Stimulated activated CD8-positive, alpha-beta memory T cell treated with anti-CD3 and anti-CD28 coated beads, Interleukin-7, amount 100 ng/mL, for 24 hours (primary cell): ENCODE measurements at places on chromosomes 3 and 15.

DNA sequence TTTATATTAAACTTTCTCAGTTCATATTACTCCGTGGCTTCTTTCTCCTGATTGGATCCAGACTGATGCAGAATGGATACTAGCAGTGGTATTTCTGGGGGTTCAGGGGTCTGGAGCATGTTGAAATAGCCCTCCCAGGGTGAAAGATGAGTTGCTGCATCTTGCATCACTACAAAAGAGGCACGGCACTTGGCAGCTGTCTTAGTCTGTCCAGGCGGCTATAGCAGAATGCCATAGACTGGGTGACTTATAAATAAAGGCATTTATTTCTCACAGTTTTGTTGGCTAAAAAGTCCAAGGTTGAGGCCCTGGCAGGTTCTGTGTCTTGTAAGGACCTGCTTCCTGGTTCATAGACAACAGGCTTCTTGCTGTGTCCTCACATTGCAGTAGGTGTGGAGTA, 660 bp upstream of the BCL2L10 start:
- DNase-seq, result no peak

GRCh38 chr15:97992823-97993222, 32.3 kb downstream of the ARRDC4 start:
- DNase-seq, result no peak

- DNase-seq, result no peak
Measured at GRCh38 chr3:169602482-169602881, 61.0 kb downstream of the MECOM start.

DNA sequence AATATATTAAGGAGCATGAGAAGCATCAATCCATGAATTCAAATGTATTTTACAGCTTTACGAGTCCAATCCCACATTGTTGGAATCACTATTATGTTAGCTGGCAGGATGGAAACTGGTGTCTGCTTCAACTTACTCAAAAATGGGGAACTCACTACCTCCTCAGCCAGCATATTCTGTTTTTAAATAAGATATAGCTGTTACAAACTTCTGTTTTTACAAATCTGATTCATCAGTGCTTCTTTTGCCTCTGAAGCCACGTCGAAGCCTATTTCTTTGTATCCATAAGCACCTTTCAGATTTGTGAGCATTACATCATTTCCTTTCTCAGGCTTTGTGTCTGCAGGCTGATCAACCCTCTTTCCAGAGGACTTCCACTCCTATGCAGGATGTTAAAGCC, 105.9 kb downstream of the TPRG1 start:
- DNase-seq, result no peak
